Activated naive CD4-positive, alpha-beta T cell (primary cell): ENCODE measurements at places on chromosomes 7 and 10.

- DNase-seq: no peak
Observed at GRCh38 chr10:48639632-48640031, 34.8 kb upstream of the ARHGAP22 start.

DNA sequence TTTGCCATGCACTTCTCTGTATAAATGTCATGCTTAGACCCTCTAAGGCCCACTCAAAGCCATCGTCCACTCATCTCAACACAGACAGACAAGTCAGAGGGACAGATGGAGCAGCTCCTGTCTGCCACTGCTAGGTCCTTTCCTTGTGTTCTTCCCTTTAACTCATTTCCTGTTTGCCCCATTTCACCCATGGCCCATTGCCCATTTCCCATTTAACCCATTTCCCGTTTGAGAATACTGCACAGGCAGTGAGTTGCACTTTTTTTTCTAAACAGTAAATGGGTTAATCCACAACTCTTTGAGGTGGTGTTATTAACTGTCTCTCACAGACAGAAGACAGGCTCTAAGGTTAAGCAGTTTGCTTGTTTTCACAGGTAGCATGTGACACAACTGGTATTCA is 179.3 kb downstream of the NPSR1 start:
- DNase-seq: no peak

DNA sequence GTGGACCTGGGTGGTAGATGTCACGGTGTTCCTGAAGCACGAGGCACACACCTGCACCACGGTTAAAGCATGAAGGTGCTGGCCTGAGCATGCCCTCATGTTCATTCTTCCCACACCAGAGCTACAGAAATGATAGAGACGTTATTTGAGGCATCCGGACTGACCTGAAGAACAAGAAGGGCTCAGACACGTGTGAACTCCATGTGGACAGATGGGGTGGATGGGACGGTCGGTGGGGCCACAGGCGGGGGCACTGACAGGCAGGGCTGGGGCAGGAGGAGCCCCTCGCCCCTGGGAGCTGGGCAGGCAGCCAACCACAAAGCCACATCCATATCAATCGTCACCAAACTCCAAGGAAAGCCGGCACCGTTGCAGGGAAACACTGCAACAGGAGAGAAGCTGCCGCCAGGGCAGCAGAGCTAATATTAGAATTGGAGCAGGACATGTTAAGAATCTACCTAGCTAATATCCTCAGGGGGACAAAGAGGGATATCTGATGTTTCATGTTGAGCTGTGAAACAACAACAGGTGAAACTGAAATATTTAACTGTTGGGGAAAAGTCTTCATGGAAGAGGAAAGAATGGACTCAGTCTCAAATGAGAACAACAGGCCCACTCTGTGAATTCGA is 37.8 kb upstream of the DIP2C start:
- no peak for DNase-seq

DNA sequence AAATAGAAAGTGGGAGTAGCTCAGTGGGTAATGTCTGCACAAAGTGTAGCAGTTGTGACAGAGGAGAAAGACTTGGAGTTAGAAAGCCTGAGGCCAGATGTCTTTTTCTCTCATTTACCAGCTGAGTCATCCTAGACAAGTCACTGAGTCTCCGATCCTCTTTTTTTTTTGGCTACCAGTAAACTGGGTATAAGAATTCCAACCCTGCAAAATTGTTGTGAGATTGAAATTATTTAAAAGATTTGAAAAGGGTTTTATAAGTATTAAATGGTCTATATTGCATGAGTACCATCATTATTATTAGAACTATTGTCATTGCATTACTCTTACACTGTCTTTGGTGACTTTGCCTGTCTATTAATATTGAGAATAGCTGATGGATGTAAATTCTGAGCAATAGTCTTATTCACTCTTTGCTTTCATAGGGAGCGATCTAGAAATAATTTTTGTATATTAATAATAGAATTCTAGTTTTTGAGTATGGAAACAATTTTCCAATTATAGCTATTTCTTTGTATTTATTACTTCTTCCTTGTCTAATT is 74.0 kb downstream of the ARID5B start:
- DNase-seq: no peak

DNA sequence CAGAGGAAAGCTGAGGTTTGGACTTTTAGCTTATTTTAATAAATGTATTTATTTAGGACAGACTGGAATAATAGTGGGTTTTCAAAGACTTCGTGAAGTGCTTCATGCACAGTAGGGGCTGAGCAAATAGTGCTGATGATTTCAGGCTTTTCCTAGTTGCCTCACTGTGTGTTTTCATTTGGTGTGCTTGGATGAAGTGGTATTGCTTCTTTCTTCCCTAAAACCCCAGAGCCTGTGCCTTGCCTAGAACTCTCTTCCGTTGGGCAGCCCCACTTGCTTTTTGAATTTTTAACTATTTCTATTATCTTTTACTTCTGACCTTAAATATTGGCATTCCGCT is 49.6 kb downstream of the ARID5B start:
- DNase-seq: no peak

- DNase-seq: no peak
Observed at GRCh38 chr10:88754287-88754686, 5.5 kb upstream of the LIPN start.

GRCh38 chr10:58488921-58489320 is 23.8 kb upstream of the BICC1 start:
- DNase-seq: no peak

GRCh38 chr7:155188357-155188756 is 109.3 kb upstream of the INSIG1 start:
- no peak for DNase-seq

DNA sequence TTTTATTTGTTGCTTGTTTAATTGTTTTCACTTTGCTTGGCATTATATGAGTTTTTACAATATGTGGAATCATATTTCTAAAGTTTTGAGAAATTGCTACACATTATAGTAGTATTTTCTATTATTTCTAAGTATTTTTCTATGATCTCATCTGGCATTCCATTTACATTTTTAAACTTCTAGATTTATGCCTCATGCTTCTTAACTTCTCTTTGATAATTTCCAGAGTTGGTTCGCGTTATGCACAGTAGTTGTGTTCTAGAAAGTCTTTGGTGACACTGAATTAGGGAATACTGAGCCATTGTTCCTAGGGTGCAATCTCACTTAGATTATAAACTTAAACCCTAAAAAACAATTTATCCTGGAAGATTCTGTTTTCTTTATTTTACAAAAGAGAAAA is 129.2 kb downstream of the GNAI1 start:
- no peak for DNase-seq

DNA sequence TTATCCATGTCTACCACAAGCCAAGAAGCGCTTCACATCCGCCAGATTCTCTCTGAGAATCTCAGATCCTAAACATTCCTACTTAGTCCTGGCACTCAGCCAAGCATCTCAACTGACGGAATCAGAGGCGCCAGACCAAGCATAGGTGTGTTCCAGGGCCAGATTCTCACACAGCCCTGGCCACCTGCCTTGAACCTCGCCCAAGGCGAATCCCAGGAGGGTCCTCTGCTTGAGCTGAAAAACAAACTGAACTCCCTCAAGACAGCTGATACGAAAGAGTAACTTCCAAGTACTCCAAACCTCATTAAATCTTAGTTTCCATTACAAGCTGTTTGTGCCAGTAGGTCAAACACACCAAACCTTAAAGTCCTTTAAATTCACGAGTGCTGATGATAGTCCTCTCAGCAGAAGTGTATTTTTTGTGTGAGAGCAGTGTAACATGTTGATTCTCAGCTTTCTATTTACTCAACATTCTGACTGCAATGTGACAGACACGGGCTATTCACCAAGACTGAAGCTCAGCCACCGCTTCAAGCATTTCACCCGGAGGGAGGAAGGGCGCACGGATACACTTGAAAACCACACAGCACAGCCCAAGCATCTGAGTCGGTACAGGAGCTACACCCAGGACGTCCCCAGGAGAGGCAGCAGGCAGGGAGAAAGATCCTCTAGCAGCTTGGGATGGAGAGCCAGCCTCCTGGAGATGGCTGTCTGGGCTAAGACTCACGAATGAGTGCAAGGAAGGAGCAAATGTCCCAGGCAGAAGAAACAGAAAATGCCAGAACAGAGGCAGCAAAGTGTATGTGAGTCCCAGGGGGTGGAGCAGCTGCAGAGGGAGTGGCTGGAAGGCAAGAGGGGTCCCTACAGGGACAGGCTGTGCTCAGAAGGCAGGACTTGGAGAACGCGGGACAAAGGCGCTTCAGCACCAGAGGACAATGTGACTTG is 6.0 kb downstream of the PARD3 start:
- DNase-seq: no peak

- no peak for DNase-seq
Observed at GRCh38 chr7:84339306-84339705, 144.7 kb upstream of the SEMA3A start.

DNA sequence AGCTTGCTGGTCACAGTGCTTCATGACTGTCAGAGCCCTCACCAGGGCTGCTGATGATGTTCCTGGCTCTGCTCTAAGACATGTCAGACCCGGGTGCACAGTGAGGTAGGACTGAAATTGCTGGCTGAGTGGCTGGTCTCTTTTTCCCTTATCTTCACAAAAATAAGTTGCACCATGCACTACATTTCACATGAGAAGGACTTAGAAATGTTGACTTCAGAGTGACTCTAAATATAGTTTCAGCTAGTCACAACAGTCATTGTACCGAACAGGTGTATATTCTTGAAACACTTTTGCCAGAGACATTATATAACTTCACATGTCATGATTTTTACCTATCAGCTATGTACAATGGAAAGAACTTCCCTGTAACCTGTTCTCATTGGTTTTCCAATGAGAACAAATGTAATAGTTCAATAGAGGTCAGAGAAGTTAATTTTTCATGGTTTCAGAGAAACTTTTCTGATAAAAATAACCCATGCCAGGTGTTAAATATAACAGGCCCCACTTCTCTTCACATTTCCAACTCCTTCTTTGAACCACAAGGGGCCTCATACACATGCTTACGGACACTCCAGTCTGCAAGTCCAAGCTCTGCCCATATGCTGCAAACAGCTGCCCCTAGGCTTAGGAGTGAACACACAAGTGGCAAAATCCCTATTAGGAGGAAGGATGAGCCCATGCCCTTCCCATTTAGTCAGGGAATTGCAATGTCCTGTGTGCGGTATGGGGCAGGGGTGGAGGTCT is 115.6 kb downstream of the CDK6 start:
- DNase-seq: no peak

DNA sequence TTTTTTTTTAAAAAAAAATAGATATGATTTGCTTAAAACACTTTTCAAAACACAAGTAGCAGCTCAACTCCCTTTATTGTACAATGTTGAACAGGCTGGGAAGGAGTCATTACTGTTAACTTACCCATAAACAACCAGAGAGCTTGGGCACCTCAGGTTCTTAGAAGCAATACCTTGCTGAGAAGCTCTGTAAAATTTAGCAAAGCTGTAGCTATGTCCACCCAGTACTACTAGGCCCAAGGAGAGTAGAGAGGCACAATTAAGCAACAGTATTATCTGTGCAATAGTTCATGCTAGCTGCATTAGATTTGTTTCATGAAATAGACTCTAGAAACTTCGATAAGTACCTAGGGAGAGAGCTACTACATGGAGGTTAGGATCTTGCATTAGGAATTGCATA is 32.0 kb downstream of the SEMA3A start:
- no peak for DNase-seq

- DNase-seq: no peak
Observed at GRCh38 chr10:119316729-119317097, 109.3 kb downstream of the GRK5 start.

GRCh38 chr10:24822590-24822989 is 98.9 kb upstream of the ARHGAP21 start:
- DNase-seq: no peak

- DNase-seq: no peak
Observed at GRCh38 chr7:131652934-131653333, 96.5 kb upstream of the PODXL start.

- DNase-seq: no peak
Observed at GRCh38 chr10:49408519-49409306, 12.8 kb upstream of the DRGX start.

DNA sequence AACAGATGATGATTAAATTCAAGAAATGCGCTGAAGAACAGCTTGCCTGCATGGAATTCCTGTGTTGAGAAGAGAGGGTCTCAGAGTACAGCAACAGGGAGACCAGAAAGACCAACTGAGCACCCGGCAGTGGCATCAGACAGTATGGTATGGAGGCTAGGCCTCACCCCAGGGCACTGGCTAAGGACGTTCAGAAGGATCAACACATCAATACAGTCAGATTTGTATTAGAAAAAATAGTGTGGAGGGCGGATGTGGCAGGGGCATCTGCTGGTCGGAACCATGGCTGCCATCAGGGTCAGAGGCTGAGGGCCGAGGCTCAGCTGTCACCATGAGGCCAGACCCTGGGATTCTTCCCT is 142.1 kb downstream of the ADARB2 start:
- no peak for DNase-seq

GRCh38 chr10:72605122-72605521 is 20.8 kb downstream of the MICU1 start:
- DNase-seq: no peak

- DNase-seq: no peak
Observed at GRCh38 chr10:60454336-60454735, 64.7 kb upstream of the ANK3 start.

DNA sequence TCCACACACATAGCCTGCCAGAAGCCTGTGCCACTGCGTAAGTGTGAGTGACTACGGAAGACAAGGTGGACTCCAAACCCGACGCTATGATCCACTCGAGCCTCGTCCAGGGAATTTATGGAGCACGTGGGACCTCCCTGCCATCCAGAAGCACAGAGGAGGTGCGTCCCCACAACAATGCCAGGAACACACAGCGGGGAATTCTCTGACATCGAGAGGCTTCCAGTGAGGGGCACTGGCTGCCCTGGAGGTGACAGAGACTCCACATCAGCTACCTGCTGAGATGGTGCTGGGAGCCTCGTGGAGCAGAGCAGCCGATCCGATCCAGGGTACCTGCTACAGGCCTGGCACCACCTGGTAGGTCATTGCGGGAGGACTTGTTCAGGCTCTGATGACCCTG is 72.2 kb upstream of the INSIG1 start:
- no peak for DNase-seq

DNA sequence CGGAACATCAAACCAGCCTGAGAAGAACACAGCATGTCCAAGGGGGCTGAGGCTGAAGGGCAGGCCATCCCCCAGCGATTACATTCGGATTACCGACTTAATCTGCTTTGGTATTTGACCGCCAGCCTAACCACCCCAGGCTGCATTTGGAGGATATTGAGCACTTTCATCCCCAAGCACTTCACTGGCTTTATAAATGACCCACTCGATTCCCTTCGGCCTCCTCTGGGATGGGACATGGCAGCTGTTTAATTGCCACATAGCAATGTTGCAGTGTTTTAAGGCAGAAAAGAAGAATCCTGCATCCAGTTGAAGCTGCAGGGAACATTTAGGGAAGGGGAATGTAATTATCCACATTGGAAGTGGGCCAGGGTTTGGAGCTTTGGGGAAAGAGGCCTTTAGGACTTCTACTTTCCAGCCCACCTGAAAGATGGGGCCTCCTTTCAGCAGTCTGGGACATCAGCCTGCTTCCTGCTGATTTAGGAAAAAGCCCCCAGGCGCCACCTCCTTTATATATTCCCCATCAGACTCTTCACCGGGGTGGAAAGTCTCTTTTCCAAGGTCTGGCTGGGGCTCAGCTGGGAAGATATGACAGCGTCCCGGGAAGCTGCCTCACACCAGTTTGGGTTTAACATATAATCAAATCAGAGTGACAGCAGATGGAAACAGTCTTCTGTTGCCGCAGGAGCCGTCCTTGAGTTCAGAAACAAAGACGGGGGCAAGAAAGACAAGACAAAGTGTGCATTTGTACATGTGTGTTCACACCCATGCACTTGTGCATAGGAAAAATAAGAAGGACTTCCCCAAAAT is 9.2 kb downstream of the DPCD start:
- no peak for DNase-seq

- DNase-seq: no peak
Observed at GRCh38 chr7:106034383-106034782, 71.3 kb downstream of the CDHR3 start.

GRCh38 chr7:46032353-46032752 is 111.3 kb upstream of the IGFBP3 start:
- DNase-seq: no peak
